ENCODE measurements at places on chromosomes 2 and 18.

DNA sequence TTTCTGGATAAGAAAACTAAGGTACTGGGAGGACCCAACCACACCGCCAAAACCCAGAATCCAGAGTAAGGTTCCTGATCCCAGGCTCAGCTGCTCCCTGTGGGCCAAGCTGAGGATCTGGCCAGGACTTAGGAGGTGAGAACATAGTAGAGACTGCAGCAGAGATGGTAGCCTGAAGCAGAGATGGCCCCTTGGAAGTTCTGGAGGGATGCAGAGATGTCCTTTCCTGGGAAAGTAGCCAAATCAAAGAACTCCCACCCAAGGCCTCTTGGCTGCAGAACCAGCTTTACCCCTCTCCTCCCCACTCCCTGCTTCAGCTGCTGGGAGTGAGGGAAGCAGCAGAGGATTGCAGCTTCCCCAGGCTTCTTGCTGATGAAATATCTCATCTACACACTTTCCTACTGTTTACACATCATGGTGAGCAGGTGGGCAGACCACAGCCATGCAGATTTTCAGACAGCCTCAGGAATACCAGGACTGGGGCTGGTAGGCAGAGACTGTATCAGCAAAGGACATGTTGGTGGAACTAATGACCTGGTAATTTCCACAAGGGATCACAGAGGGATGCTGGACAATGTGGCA lies 32.7 kb downstream of the TMEM17 start:
- DNase-seq: no peak

GRCh38 chr2:209070262-209070661 lies 353.6 kb upstream of the MAP2 start:
- no peak for DNase-seq

DNA sequence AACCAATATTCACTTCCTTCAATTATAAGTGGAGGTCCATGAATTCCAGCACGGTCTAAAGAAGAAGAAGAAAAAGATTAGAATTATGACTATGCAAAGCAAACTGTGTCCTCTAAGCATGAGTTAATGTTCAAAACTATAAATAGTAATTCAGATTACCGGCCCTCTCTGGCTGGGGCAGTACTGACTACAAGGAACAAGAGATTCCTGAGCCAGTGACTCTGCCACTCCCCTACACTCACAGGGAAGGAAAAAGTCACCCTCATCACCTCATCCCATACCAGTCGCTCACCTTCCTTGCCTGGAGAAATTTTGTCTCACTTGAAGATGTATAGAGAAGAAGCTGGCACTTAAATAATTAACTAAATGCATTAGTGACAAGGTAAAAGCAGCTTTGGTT lies 56.5 kb upstream of the CD302 start:
- DNase-seq: no peak

GRCh38 chr2:144580521-144581161 lies 60.7 kb upstream of the ZEB2 start:
- no peak for DNase-seq

DNA sequence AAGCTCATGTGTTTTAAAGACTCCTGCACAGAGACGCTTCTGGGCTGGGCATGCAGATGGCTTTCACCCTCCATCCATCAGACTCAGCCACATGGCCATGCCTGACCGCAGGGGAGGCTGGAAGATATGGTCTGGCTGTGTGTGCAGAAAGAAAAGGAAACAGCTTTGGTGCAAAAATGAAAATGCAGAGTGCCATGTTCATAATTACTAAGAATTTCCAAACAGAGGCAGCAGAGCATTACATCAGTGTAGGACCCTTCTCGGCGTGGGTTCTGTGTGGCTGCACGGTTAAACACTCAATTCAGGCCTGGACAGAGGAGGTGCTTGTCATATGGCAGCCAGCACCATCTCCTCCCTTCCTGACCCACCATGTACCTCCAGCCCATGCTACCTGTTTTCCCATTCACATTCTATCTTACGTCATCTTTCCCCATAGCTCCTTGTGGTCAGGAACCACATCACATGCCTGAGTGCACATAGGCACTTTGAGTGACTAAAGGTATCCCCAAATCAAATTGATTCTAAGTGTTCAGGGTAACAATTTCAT lies 200.3 kb upstream of the ID2 start:
- DNase-seq: no peak

All from T-helper 9 cell (primary cell).